Hematopoietic multipotent progenitor cell treated with erythropoietin and hydrocortisone succinate and interleukin-3 and kit ligand, for 17 days (in vitro differentiated cells): ENCODE measurements at places on chromosomes 16 and 17.

DNA sequence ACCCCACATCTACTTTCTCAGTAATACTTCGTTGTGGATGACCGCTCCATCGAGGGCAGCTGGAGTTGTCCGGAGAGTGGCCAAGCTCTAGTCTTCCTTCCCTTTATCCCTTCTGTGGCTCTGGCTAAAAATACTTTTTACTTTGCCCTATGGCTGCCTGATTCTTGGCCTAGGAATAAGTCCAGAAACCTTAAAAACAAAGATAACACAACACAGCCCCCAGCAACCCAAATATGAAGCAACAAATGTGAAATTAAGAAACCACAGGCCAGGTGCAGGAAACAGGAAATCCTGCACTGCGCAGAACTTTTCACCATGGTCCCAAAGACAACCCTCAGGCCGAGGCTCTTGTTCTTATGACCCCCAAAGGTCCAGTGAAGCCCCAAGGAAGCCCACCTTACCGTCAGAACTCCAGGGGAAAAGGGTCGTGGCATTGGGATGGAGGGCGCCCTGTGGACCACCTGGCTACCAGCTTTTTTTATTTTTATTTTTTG is 26.0 kb downstream of the TK2 start:
- DNase-seq, result no peak

- DNase-seq, result no peak
Observed at GRCh38 chr17:34226011-34226743, 28.9 kb upstream of the CCL2 start.

DNA sequence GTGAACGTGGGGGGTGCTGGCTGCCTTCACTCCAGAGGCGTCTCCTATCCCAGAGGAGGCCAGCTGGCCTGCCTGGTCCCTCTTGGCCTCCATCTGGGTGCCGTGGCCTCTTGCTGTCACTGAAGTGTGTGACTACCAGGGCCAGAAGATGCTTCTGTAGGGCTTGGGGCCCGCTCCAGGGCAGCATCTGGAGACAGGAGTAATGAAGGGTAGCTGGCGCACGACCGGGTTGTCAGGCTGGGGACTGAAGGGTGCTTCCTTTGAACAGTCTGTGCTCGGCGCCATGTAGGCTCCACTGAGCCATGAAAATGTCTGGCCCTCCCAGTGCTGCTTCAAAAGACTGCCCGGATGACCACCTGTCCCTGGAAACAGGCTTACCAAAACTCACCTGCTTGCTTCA is 31.3 kb downstream of the ASIC2 start:
- no peak for DNase-seq

DNA sequence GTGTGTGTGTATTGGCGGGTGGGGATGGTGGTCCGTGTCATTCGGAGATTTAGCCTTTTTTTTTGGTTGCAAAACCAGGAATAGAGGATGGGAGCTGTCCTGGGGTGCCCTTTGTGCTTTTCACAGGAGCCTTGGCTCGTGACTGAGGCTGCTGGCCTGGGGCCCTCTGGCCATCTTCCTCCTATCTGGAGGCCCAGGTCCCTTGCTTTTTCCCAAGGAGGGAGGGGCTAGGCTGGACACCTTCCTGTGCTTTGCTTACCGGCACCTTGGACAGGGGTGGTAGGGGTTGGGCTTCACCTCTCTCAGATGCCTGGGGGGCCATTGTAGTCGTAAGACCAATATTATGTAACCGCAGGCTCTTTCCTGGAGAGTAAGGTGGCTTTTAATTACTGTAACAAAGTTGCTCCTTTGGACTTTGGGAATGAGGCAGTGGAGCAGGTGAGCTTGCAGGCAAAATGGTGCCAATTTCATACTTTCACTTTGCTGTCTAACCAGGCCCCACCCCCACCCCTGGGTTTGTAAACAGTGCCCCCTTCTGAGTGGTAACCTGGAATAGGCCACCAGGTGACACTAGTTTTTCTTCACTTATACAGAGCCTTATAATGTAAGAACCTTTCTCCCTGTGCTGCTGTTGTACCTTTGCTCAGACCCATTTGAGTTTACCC is 1.2 kb downstream of the DYNLL2 start:
- DNase-seq, result peak; percentile 63

GRCh38 chr16:77647726-77648125 is 74.6 kb upstream of the NUDT7 start:
- DNase-seq, result no peak

DNA sequence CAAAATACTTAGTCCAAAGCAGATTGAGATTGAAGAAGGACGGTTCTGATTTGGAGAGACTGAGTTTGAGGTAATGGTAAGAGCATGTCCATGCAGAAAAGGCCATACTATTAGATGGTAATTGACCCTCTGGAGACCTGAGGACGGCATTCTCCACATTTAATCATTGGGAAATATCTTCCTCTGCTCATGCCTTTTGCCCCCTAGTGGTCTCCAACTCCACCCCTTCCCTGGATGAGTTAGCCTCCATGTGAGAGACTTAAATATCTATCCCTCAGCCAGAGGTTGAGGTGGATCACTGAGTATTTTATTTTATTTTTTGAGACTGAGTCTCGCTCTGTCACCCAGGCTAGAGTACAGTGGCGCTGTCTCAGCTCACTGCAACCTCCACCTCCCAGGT is 10.4 kb upstream of the OR3A1 start:
- DNase-seq, result no peak

DNA sequence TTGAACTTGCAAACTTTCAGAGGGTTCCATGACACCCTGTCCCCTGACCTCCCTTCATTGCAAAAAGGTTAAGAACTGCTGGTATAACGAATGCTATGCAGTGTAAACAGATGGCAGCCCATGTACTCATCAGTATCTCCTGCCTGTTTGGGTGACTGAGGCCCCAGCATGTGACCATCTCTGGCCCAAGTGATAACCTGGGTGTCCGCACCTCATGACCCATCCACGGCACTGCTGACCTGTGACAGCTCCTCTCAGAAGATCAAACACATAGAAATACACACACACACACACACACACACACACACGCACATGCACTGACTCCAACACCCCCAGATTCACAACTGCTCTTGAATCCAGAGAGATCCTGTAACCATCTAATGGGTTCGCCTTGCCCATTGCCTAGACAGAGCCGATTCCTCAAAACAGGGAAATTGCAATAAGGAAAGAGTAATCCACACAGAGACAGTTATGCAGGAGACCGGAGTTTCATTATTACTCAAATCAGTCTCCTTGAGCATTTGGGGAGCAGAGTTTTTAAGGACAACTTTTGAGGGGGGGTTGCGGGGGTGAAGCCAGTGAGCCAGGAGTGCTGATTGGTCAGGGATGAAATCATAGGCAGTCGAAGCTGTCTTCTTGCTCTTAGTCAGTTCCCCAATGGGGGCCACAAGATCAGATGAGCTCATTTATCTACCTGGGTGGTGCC is 11.3 kb upstream of the PHOSPHO1 start:
- peak; percentile 68 for DNase-seq

- DNase-seq, result no peak
Observed at GRCh38 chr16:89031715-89032659, 55.0 kb upstream of the CBFA2T3 start.

GRCh38 chr17:73639322-73639721 is 4.9 kb downstream of the SDK2 start:
- DNase-seq, result no peak

DNA sequence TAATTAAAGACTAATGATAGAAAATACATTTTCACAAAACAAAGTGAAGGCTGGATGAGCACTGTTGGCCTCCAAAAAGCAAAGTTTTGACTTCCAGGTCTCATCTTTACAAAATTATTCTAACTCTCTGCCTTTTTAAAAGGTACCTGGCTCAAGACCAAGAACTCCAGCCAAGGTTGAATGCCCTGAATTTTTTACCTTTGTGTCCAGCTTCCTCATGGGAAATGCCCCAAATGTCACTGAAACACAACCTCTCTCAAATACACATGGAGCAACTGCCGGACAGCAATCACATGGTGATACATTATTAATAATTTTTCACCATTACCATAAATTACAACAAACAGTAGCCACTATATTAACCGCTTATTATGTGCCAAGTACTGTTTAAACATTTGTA is 32.2 kb downstream of the ADAMTS18 start:
- no peak for DNase-seq

DNA sequence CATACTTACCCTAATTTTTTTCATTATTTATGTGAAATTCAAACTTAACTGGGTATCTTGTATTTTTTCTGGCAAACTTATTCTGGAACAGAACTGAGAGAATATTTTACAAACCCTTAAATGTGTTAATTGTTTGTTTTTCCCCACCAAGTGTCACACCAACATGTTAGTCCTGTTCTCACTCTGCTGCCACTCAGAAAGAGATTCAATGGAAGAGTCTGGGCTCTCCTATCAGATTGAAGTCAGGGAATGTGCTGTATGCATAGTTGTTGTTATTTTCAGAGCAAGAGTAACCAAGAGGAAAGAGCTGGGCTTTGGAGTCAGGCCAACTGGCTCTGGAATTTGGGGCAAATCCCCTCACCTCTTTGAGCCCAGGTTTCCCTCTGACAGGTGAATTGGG is 43.2 kb downstream of the SLC6A2 start:
- no peak for DNase-seq

DNA sequence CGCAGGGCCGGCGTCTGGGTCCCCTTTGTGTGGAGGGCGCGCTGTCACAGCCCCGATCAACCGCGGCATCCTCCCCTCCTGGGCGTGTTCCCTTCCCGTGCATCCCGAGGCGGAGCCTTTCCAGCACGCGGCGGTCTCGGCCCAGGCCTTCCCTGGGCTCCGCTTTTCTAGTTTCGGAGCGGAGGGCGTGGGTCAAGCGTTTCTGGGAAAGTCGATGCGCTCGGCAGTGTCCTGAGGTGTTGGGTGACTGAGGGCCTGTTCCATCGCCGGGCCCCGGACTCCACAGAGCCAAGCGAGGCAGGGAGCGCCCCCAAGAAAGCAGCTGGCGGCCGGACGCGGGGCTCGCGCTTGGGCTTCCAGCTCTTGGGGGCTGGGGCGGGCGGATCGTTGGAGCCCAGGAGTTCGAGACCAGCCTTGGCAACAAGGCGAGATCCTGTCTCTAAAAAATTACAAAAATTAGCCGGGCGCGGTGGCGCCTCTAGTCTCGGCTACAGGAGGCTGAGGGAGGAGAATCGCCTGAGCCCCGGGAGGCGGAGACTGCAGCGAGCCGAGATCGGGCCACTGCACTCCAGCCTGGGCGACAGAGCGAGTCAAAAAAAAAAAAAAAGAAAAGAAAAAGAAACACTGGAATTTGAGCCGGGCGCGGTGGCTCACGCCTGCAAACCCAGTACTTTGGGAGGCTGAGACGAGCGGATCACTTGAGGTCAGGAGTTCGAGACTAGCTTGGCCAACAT is 806 bp downstream of the IFT140 start:
- peak; percentile 18 for DNase-seq

GRCh38 chr17:40986920-40987319 is 2.8 kb upstream of the KRT40 start:
- no peak for DNase-seq

DNA sequence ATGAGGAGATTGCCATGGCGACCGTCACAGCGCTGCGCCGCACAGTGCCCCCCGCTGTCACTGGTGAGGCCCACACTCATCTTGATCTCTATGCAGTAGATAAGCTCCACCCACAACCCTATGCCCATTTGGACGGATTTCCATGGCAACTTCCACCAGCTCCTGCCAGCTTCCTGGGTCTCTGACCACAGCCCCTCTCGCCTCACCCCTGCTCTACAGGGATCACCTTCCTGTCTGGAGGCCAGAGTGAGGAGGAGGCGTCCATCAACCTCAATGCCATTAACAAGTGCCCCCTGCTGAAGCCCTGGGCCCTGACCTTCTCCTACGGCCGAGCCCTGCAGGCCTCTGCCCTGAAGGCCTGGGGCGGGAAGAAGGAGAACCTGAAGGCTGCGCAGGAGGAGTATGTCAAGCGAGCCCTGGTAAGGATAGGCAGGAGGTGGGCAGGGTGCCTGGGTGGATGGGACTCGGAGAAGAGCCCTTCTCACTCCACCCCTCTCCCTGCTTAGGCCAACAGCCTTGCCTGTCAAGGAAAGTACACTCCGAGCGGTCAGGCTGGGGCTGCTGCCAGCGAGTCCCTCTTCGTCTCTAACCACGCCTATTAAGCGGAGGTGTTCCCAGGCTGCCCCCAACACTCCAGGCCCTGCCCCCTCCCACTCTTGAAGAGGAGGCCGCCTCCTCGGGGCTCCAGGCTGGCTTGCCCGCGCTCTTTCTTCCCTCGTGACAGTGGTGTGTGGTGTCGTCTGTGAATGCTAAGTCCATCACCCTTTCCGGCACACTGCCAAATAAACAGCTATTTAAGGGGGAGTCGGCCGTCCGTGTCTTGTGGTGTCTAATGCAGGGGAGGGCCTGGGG is 4.3 kb downstream of the ALDOA start:
- no peak for DNase-seq

DNA sequence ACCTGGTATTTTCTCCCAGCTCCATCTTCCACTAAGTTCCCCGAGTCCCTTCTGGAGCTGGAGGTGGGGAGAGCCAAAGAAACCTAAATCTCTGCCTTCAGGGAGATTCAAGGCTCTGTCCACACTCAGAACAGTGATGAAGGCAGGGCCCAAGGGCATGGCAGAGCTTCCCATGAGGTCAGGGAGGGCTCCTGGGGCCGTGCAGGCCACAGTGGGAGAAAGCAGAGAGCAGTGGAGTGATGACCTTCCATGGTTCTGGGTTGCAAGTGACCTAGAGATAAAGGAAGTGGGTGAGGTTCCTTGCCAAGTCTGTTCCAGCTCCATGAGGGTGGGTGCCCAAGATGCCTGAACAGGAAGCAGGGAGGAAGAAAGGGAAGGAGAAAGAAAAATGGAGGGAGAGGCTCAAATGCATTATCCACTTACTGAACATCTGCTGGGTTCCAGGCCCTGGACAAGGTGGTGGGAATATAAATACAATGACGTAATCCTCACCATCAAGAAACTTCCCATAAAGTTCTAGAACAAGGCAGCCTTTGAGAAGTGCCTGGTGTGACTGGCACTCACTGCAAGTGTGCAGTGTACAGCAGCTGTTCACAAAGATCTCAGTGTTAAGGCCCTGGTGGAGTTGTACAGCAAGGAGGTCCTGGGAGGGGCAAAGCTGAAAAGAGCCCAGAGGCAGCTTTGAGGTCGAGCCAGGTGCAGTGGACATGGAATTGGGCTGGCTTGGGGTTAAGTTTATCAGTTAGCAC is 13.3 kb downstream of the TBKBP1 start:
- no peak for DNase-seq

GRCh38 chr17:67353929-67354574 is 12.3 kb downstream of the PSMD12 start:
- DNase-seq, result no peak

- DNase-seq, result peak; percentile 47
Observed at GRCh38 chr17:64063766-64064224, 43.4 kb upstream of the ICAM2 start.

GRCh38 chr17:79438058-79438457 is 172.8 kb downstream of the RBFOX3 start:
- DNase-seq, result no peak

DNA sequence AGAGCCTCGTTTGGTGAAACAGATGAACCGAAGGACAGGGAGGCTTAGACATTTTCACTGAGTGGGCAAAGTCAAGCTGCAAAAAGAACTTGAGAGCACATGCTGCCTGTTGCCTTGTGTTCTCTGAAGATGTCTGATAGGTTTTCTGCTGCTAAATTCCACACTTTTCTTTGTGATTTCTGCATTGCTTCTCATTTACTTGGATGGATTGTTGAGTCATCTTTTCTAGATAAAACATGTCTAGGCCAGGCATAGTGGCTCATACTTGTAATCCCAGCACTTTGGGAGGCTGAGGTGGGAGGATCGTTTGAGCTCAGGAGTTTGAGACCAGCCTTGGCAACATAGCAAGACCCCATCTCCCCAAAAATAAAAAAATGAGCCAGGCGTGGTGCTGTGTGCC is 80.4 kb upstream of the CLEC18A start:
- DNase-seq, result no peak

GRCh38 chr16:64094992-64095634 is 1026.8 kb downstream of the CDH11 start:
- no peak for DNase-seq
